ENCODE measurements at places on chromosomes 12 and 14. TPM values are rescaled to one million over a fixed set of nuclear protein-coding genes. Genes with fewer than 3 reads are reported as not detected.

DNA sequence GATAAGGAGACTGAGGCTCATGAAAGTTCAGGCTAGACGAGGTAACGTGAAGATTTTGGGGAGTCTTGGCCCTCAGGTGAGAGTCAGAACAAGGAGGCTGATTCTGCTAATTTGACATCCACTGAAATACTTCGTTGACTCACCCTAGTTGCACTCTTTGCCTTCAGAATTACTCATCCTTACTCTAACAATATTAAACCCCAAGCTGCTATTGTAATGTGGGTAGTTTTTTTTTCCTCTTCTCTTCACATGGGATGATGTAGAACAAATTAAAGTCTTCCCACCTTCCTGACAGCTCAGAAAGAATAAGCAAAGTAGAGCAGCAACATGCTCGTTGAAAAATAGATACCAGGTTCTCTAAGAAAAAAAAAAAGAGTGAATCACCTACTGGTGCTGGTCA lies 22.0 kb upstream of the SRRM4 start:
- no peak for DNase-seq

The KLHL33 gene
- not detected for total RNA-seq

DNA sequence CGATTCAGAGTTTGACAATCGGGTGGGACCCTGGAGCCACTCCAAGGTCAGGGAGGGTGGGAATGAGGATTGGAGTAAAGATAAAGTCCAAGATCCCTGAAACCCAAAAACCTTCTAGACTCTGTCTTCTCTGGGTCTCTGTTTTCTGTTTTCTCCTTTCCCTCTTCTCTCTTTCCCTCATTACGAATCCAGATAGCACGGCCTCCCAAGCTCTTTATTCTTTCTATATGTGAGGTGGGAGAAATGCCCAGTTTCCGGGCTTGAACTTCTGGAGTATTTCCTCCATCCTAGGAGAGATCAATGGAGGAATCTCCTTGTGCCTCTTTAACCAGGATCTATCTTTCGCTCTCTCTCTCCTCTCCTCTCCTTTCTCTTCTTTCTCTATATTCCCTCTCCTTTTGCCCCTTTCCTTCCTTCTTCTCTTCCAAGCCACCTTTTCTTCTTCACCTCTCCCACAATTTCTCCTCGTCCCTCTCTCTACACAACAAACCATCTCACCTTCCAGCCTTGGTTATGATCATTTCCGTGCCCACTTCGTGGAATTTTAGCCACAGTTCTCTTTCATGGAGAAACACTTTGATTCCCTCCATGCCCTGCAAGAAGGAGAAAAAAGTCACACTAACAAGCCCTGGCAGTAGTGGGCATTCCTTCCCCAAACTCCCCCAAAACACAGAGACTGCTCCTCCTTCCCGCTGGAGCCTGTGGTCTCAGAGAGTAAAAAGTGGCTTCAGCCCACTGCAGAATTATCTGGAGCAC lies 4.4 kb downstream of the TBX5 start:
- no peak for DNase-seq

The RIN3 gene
- 20.7 TPM for total RNA-seq

All from HFFc6 (cell line).